ENCODE measurements at places on chromosomes 2 and 18.

DNA sequence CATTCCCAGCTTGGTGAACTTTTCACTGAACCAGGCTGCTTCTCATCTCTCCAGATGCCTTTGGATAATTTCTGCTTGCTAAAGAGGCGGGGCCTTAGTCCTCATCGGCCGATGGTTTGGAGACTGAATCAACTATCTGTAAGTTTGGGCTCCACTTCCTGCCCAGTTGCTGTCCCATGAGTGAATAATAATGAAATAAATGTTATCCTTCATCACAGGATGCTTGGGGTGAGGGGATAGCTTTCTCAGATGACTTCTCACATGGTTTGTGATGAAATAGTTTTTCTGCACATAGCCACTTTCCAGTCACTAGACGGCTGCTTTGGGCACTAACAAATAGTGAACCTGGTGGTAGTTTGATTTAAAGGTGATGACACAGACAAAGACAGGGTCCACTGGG, 376.6 kb upstream of the TRIB2 start:
- no peak for DNase-seq

- no peak for DNase-seq
Measured at GRCh38 chr2:98825020-98825350, 94.1 kb upstream of the MGAT4A start.

- peak; percentile 74 for DNase-seq
Measured at GRCh38 chr2:151827564-151828142, 568 bp downstream of the ARL5A start.

DNA sequence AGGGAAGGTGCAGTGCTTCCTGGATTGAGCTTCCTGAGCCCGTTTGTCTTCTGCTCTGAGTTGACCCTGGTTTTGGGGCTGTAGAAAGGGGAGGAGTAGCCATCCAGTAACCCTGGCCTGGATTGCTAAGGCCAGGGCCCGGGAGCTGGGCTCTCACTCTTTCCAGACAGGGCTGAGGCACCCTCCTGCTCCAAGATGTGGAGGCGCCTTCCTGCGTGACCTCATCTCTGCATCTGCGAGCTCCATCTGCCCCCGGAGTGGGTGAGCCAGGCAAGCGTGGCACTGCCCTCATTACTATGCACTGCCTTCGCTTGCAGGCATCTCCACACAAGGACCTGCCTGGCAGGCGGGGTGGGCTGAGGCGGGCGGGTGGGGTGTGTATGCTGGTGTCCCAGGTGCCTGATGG, 58.0 kb downstream of the RAB31 start:
- DNase-seq = no peak

DNA sequence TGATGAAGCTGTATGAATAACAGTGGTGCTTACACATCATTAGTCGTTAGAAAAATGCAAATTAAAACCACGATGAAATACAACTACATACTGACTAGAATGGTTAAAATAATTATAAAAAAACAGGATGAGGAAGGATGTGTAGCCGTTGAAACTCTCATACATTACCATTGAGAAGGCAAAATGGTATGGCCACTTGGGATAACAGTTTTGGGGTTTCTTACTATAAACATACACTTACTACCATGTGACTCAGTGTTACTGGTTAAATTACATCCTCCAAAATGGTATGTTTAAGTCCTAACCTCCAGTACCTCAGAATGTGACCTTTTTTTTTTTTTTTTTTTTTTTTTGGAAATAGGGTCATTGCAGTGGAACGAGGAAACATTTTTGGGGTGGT, 58.4 kb downstream of the UBE2E3 start:
- DNase-seq = no peak

DNA sequence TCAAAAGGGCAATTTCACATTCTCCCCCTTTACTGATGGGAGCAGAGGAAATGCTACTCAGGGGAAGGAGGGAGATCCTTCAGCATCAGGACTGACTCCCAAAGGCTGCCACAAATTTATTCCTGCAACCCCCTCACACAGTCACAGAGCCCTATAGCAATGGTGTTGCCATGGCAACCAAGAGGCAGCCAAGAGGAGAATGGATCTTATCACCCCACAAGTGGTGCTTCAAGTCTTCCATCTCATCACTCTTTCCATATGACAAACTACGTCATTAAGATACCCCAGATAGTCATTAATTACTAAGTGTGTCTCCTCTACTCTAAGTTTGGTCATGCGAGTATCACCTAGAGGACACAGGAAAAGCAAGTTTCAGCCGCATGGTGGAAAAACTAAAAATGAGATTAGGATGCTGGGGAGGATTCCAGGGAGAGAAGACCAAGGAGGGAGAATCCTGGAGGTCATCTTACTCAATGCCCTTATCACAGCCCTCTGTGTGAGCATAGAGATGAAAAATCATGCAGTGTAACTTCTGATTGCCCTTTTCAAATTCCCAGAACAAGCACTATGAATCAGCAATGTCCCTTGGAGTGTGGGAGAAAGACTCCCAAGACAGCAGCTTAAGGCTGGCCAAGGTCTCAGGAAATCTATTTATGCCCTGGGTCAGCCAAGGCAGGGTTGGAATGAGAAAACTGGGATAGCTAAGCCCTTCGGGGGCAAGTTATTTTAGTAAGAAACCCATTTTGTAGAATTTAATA, 885.7 kb upstream of the KLHL29 start:
- DNase-seq = no peak

GRCh38 chr2:73889206-73889605, 3.6 kb upstream of the ACTG2 start:
- DNase-seq = no peak

- no peak for DNase-seq
Measured at GRCh38 chr2:164182116-164182627, 439.1 kb downstream of the GRB14 start.

DNA sequence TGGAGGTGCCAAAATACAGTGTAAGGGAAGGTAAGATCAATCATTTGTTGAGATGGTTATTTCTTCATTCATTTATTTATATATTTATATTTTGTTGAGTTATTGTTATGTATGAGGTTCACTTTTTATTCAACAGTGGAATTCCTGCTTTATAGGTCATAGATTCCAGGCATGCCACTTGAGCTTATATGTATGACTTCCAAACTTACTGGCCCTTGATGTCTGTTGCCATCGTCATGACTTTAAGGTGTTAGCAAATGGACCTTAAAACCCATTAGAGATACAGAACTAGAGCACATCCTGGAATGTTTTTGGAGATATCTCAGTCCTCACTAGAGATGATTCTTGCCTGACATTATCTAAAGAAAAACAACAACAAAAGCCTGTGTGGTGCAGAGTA, 25.9 kb downstream of the CCDC85A start:
- DNase-seq = no peak

All from activated CD8-positive, alpha-beta memory T cell treated with anti-CD3 and anti-CD28 coated beads for 24 hours (primary cell).